ENCODE measurements at places on chromosomes 6 and 20.

GRCh38 chr6:160226118-160226591 lies 32.5 kb downstream of the SLC22A2 start:
- no peak overlapping the region for H3K27ac ChIP-seq
- H3K27me3 ChIP-seq = peaks cover 27% of the 10 kb centered on the region
- H3K36me3 ChIP-seq = no peaks in the 10 kb centered on the region
- peak; percentile 74 for DNase-seq

DNA sequence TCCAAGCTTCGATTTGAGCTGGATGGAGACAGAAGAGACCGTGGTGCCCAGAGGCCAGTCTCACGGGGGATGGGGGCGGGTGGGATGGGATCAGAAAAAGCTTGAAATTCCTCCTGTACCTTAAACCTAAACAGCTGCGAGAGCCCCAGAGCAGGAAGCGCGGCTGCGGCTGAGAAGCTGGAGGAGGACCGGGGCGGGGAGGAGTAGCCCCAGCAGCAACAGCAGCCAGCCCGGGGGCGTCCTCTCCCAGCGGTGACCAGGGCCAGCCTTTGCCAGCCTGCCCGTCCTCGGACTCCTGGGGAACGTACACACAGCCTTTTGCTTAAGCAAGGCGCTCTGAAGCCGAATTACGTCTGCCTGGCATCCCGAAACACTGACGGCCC lies 17.4 kb upstream of the PRDM13 start:
- H3K27ac ChIP-seq = no peak overlapping the region
- DNase-seq = no peak
- peak overlapping the region; percentile 76 for H3K4me3 ChIP-seq
- peaks cover 18% of the 10 kb centered on the region for H3K4me1 ChIP-seq
- peaks cover 67% of the 10 kb centered on the region for H3K27me3 ChIP-seq

- no peak overlapping the region for H3K27ac ChIP-seq
- no peaks in the 10 kb centered on the region for H3K36me3 ChIP-seq
- DNase-seq = no peak
- H3K4me1 ChIP-seq = no peaks in the 10 kb centered on the region
These were observed 206.8 kb upstream of the SLC35B3 start for GRCh38 chr6:8642131-8642530.

DNA sequence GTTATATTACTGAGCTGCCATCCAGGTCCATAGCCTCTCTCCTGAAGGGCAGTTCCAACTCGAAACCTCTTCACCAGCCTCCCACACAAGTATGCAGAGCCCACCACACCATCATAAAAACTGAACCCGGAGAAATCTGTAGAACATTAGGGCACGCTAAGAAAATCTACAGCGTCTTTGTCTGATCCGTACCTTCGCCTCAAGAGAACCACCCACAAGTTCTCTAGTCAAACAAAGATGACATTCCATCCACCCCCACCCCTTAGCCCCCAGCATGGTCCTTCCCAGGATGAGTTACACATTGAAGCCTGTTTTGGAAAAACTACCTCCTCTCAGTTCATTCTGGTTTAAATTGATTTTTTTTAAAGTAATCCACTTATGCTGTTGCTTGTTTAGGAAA lies 219.7 kb downstream of the ZMYND8 start:
- no peaks in the 10 kb centered on the region for H3K27me3 ChIP-seq
- H3K4me1 ChIP-seq = no peaks in the 10 kb centered on the region
- no peak overlapping the region for H3K4me3 ChIP-seq
- no peak for DNase-seq
- H3K36me3 ChIP-seq = no peaks in the 10 kb centered on the region

DNA sequence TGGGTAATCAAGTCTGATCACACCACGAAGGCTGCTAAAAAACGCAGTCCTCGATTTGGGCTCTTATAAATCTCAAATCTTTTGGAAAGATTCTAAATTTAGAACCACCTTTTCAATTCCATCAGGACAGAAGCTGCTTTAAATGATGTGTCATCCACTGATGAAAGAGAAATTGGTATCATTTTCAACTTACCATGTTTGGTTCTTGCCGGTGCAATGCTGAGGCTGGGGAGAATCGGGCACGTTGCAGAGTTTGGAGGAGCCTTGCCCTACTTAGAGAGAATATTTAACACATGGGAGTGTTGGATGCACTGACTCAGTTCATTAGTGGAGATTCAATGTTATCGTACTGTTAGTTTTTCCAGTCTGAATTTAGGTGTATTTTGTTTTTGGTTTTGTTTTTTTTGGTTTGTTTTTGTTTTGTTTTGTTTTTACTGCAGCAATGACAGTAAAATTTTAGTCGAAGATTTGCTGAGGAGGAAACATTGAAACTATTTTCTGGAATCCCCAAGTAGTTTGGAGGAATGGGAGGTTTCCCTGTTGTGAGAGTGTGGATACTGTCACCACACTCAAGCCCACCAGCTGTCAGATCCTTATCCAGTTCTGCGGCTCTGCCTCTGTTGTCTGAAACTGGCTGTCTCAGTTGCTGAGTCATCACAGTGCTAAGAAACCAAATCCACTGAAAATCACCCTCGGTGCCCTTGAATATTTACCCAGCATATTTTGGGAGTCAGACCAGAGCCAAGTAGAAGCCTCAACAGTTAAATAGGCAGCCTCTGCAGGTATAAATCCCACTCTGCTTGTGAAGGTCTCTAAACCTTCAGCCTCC lies 497.0 kb downstream of the BTBD3 start:
- DNase-seq = no peak
- no peaks in the 10 kb centered on the region for H3K36me3 ChIP-seq
- H3K4me3 ChIP-seq = no peak overlapping the region
- H3K27ac ChIP-seq = no peak overlapping the region
- H3K4me1 ChIP-seq = no peaks in the 10 kb centered on the region

DNA sequence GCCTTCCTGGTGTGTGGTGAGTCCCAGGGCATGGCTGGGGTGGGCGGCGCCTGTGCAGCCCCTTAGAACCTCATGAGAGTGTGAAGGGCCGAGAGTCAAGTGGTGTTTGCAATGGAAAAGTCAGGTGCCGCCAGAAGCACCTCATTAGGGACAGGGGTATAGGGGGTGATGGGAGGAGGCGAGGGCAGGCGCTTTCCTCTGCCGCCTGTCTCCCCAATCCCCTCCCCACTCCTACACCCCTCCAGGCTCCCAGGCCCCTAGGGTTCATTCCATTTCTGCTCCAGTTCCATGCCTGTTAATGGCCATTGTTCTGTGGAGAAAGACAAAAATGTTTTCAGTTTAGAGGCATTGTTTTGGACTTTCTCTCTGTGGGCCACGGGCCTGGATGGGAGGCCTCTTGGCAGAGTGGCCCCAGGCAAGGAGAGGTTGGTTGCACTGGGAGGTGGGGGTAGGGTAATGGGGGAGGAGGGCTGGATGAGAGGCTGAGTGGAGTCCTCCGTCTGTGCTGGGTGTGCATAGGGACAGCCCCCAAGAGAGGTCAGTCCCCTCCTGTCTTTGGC lies 21.4 kb upstream of the SCUBE3 start:
- H3K4me3 ChIP-seq = no peak overlapping the region
- peaks cover 3% of the 10 kb centered on the region for H3K27me3 ChIP-seq
- H3K4me1 ChIP-seq = no peaks in the 10 kb centered on the region
- DNase-seq = no peak
- no peaks in the 10 kb centered on the region for H3K36me3 ChIP-seq

- peaks cover 7% of the 10 kb centered on the region for H3K4me1 ChIP-seq
- H3K36me3 ChIP-seq = no peaks in the 10 kb centered on the region
- H3K27me3 ChIP-seq = peaks cover 21% of the 10 kb centered on the region
These were observed 154.2 kb upstream of the QKI start for GRCh38 chr6:163260111-163260895.

DNA sequence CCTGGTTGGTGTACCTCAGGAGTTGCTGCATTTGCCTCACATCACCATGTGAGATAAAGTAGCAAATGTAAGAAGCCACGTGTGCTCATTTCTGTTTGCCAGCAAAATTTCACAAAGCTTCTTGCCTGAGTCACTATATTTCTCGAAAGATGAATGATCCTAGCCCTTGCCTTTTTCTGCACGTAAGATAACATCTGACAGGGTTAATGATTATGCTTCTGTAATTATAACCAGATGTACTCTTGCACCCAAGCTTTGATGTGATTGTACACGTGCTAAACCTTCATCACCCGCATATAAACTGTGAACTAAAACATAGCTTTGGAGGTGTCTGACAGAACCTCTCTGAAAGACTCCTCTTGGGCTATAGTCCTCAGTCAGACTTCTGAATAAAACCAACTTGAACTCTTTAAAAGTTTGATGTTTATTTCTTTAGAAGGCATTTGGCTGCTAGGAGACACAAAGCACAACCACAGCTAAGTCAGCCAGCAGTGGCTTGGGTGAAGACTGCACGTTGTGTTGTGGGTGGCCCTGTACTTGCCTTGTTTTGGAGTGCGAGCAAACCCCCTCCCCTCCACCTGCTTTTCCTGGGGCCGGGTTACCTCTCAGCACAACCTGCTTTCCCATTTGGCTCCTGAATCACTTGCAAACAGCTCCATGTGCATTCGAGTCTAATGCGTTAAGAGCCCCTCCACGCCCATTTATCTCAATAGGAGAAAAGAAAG lies 19.3 kb downstream of the PROKR2 start:
- no peak overlapping the region for H3K27ac ChIP-seq
- no peak for DNase-seq
- H3K36me3 ChIP-seq = no peaks in the 10 kb centered on the region
- peaks cover 12% of the 10 kb centered on the region for H3K27me3 ChIP-seq
- H3K4me1 ChIP-seq = no peaks in the 10 kb centered on the region

GRCh38 chr20:63443606-63444395 lies 28.7 kb downstream of the KCNQ2 start:
- H3K27me3 ChIP-seq = peaks cover 9% of the 10 kb centered on the region
- peaks cover 20% of the 10 kb centered on the region for H3K4me1 ChIP-seq
- H3K36me3 ChIP-seq = no peaks in the 10 kb centered on the region
- DNase-seq = no peak
- no peak overlapping the region for H3K27ac ChIP-seq

DNA sequence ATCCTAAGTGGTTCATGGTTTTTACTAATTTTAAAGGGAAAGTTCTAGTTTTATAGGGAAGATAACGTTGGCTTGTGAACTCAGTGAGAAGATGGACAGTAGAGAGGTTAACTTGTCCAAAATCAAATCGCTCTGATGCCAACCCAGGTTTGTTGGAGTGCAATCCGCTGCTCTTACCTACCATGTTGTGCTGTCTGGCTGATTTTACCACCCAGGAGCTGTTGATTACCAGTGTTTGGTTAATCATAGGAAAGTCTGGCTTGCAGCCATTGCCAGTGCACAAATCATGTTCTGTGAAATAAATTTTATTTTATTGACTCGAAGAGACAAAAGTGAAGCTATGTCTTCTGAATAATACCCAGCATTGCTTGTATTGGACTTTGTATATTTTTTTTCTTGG lies 92.4 kb downstream of the PLCB4 start:
- no peaks in the 10 kb centered on the region for H3K36me3 ChIP-seq
- no peaks in the 10 kb centered on the region for H3K4me1 ChIP-seq
- H3K27ac ChIP-seq = no peak overlapping the region

GRCh38 chr20:16505894-16506293 lies 67.4 kb downstream of the KIF16B start:
- peaks cover 29% of the 10 kb centered on the region for H3K36me3 ChIP-seq
- no peak for DNase-seq
- H3K4me1 ChIP-seq = no peaks in the 10 kb centered on the region
- no peak overlapping the region for H3K4me3 ChIP-seq

- DNase-seq = no peak
- H3K27ac ChIP-seq = no peak overlapping the region
- no peaks in the 10 kb centered on the region for H3K36me3 ChIP-seq
- no peaks in the 10 kb centered on the region for H3K4me1 ChIP-seq
These were observed 860.6 kb downstream of the TFAP2A start for GRCh38 chr6:9554323-9554722.

DNA sequence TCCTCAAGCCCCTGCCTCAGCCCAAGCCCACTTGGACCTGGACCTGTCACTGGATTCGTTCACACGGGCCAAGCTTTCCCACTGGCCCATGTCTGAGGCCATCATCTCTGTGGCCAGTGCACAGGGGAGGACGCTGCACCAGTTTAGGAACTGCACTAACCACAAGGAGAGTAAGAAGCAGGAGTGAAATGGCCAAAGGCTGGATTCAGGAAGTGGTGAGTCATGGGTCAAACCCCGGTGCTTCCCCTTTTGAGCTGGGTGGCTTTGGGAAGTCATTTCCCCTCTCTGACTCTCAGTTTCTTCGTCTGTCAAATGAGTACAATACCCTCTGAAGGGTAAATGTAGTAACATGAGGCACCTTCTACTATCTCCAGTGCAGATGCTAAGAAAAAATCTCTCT lies 87.9 kb downstream of the CD40 start:
- no peak overlapping the region for H3K27ac ChIP-seq
- H3K4me1 ChIP-seq = peaks cover 10% of the 10 kb centered on the region
- no peak for DNase-seq
- H3K36me3 ChIP-seq = no peaks in the 10 kb centered on the region
- peaks cover 39% of the 10 kb centered on the region for H3K27me3 ChIP-seq

DNA sequence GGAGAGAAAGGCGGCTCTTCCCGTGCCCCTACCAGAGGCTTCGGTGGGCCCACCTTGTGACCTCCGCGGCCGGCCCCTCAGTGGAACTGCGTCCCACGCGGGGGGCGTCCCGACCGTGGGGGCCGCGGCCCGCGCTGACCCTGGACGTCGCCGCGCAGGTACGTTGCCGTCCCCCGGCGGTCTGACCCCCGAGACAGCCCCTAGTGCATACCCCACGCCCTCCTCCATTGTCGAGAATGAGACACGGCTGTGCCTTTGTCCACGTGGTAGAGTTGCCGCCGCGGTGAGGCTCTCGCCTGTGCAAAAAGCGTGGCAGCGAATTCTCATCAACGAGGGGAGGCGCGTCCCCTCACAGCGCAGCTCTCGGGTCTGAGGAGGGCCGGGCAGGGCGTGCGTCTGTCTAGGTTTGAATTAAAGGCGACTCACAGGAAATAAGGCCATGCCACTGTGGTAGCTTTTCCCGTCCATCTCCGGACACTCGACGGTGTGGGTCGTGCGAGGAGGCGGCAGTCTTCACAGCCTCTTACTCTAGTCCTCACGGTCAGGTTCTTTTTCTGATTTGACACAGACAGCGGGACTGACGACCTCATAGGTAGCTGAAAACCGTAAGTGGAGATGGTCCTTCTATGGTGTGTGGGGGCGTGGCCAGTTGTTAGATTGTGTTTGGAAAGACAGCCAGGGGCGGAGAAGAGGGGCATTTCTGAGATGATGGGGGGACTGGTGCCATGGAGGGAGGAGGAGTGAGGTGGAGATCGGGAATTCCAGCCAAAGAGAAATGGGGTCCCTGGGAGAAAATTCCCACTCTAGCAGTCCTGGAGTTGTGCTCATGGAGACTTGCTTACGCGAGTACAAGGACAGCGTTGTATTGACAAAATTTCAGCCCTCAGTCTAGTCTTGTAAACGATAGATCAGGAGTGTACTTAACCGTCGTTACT lies 580 bp downstream of the NXT1 start:
- no peaks in the 10 kb centered on the region for H3K27me3 ChIP-seq
- peak overlapping the region; percentile 100 for H3K27ac ChIP-seq
- DNase-seq = peak; percentile 72
- H3K4me1 ChIP-seq = peaks cover 36% of the 10 kb centered on the region

- peaks cover 20% of the 10 kb centered on the region for H3K4me1 ChIP-seq
- H3K36me3 ChIP-seq = no peaks in the 10 kb centered on the region
- no peak for DNase-seq
These were observed 615.7 kb upstream of the ARID1B start for GRCh38 chr6:156161471-156161870.

- no peak overlapping the region for H3K27ac ChIP-seq
- no peaks in the 10 kb centered on the region for H3K4me1 ChIP-seq
- no peaks in the 10 kb centered on the region for H3K36me3 ChIP-seq
- no peak for DNase-seq
- peaks cover 5% of the 10 kb centered on the region for H3K27me3 ChIP-seq
- H3K4me3 ChIP-seq = no peak overlapping the region
These were observed 167.0 kb downstream of the ERMARD start for GRCh38 chr6:169918239-169918953.
